Stimulated activated naive CD8-positive, alpha-beta T cell treated with anti-CD3 and anti-CD28 coated beads, Interleukin-15, amount 100 ng/mL, for 72 hours (primary cell): ENCODE measurements at places on chromosomes 16 and 17.

DNA sequence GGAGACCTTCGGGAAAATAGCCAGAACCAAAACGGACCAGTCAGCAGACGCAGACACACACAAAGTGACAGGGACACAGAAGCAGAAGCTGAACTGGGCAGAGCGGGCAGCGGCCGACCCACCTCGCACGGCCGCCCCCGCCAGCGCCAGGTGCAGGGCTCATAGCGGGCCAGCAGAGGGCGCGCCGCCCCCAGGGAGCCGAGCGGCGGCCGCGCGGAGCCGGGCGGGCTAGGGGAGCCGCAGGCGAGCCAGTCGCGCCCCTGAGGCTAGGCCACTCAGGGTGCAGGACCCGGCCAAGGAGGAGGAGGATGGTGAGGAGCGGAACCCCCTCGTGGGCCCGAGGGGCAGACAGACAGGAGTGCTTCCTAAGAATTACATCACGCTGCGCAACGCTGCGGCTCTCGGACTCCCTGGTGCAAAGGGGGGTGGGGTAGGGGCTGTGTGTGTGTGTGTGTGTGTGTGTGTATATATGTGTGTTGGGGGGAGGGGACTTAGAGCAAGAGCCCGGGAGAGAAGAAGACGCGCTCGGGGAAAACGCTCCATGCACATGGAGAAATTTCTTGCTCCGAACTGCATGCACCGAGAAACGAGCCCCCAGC lies 913 bp upstream of the NOG start:
- DNase-seq = peak; percentile 73

DNA sequence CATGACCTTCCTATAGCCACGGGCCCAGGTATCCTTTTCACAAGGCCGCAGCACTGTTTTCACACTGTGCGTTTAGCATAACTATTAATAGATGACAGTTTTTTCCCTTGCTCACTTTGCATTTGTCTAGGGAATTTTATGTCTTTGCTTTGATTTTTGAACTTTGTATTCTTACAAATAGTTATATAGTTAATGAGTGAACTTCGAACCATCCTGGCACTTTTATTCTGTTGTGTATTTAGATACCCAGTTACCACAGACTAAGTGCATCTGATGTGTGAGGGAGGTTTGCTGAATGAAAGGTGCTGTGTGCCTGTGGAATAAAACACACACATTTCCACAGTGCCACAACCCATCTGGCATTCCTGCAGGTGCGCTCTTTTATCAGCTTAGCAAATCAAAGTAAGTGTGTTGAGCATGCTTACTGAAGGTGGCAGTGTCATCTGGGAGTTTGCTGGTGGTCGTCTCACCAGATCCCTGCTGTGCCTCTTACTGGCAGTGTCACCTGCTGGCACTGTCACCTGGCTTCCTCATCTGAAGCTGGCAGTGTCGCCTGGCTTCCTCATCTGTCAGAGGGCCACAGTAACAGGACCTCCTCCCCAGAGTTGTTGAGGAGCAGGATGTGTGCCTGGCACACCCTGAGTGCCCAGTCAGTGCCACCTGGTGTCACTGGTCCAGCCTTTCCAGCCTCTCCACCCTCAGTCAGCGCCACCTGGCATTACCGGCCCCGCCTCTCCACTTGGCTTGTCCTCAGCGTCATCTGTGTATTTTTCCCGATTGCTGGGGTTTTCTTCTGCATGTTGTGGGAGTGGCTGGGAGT lies 37.6 kb downstream of the USP10 start:
- DNase-seq = no peak

- peak; percentile 0 for DNase-seq
These were observed 62.3 kb upstream of the CDH5 start for GRCh38 chr16:66304151-66304550.

- DNase-seq = no peak
These were observed 2.1 kb downstream of the ARHGAP23 start for GRCh38 chr17:38430316-38430715.

- DNase-seq = no peak
These were observed 667 bp downstream of the PSMD3 start for GRCh38 chr17:39981207-39981741.

DNA sequence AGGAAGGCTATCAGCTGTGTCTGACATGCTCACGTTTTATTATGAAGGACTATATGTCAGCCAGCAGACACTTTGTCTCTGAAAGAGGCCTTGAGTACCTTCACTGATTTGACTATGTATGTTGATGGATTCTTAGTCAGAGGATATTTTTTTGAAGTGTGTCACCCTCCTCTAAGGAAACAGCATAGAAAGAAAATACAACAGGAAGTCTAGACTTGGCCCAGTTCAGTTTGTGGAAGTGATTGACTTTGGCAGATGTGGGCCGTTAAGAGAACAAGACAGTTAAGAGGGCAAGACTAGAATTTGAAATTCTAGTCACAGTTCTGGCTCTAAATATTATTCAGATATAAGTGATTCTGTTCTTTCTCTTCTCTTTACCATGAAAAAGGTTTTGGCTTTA lies 471.5 kb downstream of the CDH8 start:
- DNase-seq = no peak

- DNase-seq = no peak
These were observed 60.6 kb downstream of the BEAN1 start for GRCh38 chr16:66487580-66488275.

DNA sequence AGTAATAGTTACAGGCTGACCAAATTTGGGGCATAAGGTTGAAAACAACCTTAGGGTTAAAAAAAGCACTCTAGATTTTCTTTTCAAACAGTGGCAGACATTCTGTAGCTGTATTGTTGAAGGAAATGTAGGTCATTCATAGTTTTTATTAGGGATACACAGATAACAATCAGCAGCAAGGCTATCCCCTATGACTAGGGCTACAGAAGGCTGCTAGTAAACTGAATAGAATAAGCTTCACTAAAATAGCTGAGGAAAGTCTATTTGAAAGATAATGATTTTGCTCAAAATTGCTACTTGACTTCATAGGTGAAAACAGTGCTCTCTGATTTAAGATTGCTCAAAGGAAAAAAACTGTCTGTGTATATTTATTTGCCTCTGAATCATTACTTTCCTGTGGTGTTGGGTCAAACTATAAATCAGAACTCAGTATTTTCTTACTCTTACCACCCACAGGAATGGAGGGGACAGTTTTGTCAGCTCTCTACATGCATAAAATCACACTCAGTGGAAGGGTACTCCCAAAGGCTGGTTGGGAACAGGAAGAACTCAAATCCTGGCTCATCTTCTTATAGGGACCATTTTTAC lies 24.8 kb downstream of the RPGRIP1L start:
- DNase-seq = no peak

DNA sequence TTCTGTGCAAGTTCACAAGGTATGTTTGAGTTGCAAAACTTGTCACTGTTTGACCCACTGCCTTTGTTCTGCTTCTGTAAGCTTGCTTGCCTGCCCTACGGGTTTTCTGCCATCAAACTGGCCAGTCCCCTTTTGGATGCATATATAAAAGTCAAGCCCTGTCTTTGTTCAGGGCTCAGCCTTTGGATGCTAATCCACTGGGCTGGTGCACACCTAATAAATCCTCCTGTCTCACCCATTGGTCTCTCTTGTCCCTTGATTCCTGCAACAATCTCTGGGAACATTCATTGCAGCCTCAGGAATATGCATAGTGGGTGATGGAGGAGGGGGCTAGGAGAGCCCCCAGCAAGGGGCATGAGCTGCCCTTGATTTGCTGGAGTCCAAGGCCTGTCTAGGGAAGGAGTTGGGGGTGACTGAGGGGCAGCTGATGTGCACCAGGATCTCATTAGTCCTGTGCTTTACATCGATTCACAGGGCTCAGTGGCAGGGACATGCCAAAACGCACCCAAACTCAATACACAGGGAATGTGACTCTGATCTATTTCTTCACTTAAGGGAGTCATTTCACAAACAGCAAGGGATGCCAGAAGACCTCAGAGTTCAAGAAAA lies 225.4 kb upstream of the NLRP1 start:
- DNase-seq = no peak

DNA sequence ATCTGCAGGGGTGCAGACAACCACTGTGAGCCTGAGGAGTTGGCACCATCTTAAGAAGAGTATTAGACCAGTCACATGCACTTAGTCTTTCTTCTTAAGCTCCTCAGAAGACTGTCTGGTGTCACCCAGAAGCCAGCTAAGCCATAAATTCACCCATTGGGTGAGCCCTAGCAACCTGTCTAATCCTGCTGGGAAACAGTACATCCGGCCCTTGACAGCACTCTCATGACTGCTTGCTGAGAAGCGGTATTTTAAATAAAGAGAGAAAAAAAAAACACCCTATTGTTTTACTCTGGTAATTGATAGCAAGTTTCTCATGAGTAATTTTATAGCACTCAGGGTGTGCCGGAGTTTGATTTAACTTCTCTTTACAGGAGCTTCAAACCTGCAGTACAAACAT lies 134.7 kb downstream of the SOX9 start:
- DNase-seq = no peak

DNA sequence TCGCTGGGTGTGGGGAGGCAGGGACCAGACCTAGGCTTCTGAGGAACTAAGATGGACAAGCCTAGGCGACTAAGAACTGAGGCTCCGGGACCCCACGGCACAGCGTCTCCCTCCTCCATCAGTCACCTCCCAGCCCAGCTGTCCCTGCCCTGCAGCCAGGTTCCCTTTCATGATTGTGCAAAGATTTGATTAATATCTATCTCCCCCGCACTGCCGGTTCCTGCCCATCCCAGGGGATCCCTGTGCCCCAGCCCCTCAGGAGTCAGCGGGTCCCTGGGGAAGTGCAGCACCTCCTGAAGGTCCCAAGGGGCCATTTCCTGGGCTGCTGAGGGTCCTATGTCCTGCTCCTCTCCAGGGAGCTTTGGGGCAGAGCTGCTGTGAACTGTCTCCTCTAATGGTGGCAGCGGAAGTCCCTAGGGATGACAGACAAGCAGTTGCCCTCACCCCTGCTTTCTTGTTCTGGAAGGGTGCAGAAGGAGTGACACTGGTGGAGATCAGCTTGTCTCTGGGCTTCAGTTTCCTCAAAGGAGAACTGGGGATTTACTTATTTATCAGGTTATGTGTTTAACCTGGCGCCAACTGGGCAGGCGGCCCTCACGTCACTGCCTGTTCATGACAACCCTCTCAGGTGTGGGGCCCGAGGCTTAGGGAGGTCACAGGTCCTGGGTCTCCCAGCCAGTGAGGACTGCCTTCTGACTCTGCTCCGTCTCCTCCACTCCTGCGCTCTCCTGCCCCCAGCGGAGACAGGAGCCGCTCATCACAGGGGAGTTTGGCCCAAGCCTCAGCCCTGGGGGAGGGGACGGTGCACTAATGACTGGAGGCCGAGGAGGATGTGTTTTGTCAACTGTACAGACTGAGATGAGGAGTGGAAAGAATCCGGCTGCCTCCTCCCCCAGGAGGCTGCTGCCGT lies 1.9 kb upstream of the C16orf74 start:
- no peak for DNase-seq

- DNase-seq = no peak
These were observed 21.8 kb downstream of the FBXO39 start for GRCh38 chr17:6797718-6798351.

DNA sequence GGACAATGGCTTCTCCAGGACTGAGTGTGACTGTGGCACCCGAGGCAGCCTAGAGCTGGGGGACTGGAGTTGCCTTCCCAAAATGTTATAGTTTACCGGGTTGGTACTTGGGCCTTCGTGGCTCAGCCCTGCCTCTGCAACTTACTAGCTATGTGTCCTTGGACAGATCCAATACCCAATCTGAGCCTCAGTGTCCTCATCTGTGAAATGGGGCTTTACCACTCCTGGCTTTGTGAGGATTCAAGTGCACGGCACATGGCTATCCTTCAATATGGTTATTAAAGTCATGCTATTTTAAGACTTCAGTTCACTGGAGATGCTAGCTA lies 9.6 kb downstream of the IRX5 start:
- DNase-seq = no peak

DNA sequence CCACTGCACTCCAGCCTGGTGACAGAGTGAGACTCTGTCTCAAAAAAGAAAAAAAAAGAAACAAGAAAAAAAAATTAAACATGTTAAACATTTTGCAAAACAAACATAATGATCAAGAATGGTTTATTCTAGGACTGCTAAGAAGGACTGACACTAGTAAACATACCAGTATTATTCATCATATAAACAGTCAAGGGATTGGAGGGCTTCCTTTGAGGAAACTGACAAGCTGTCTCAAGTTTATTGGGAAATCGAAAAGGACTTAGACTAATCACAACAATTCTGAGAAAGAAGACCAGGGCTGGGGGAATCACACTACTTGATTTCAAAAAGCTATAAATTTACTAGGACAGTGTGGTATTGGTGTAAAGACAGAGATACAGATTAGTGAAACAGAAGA lies 75.5 kb downstream of the MYH10 start:
- DNase-seq = no peak

GRCh38 chr17:34615326-34615725 lies 35.9 kb downstream of the TMEM132E start:
- no peak for DNase-seq

DNA sequence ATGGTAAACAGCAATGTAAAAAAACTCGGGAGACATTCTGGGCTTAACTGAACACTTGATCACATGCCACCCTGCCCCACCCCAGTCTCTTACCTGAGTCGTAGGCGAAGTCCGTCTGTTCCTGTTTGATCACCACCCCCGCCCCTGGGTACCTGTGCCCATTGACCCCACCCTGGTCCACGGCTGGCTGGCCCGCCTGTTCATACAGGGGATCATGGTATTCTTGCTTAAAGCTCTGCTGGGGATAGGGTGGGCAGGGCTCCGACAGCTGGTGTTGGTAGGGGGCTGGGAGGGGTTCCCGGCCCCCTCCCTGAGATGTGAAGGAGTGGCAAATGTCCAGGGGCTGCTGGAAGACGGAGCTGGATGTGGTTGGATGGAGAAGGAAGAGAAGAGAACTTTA lies 13.6 kb downstream of the ETV4 start:
- no peak for DNase-seq

GRCh38 chr17:76943202-76943601 lies 75.0 kb downstream of the MGAT5B start:
- no peak for DNase-seq

GRCh38 chr17:83083368-83084201 lies 4.2 kb downstream of the METRNL start:
- DNase-seq = peak; percentile 70

DNA sequence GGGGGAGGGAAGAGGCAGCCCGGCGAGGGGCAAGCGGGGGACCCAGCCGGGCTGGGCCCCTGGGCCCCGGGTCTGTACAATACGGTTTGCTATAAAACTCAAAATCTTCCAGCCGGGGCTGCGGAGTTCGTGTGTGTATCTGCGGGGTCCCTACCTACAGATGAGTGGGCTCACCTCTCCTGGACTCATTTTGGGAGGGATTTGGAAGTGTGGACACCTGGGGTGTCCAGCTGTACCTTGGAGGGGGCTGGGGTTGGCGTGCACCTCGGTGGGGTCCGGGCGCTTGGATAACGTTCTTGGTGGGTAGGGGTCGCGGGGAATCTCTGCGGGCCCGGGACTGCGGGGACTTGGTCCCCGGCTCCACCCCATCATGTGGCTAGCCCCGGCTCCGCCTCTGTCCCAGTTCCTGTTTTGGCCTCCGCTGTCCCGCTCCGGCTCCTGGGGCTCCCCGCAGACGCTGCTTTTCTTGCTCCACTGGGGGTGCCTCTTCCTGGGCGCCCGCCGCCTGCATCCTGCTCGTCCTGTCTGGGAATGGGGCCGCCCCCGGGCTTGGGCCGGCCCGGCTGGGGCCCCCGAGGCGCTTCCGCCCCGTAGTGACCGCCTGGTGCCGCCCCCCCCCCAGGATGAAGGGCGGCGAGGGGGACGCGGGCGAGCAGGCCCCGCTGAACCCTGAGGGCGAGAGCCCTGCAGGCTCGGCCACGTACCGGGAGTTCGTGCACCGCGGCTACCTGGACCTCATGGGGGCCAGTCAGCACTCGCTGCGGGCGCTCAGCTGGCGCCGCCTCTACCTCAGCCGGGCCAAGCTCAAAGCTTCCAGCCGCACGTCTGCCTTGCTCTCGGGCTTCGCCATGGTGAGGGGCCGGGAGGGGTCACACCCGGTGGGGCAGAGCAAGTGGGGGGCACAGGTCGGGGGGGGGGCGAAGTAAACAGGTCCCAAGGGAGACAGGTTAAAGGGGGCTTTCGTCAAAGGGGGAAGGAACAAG lies at the start of gene ORAI3:
Gene ORAI3 (plus strand): TSS at position 402 of the 983 bp plus-strand sequence. CDS start 222 bp downstream, at position 624.
- DNase-seq = peak; percentile 33
